ENCODE measurements at places on chromosomes 1 and 21.

DNA sequence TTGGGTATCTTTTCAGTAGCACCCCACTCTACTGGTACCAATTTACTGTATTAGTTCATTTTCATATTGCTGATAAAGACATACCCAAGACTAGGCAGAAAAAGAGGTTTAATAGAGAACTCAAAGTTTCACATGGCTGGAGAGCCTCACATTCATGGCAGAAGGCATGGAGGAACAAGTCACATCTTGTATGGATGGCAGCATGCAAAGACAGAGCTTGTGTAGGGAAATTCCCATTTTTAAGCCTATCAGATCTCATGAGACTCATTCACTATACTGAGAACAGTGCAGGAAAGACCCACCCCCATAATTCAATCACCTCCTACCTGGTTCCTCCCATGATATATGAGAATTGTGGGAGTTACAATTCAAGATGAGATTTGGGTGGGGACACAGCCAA is 878.6 kb upstream of the ADGRL4 start:
- no peak for DNase-seq

- no peak for DNase-seq
Observed at GRCh38 chr1:112698366-112699310, 8.3 kb downstream of the RHOC start.

GRCh38 chr1:200776949-200777348 is 38.3 kb downstream of the CAMSAP2 start:
- DNase-seq = no peak

GRCh38 chr21:14438211-14438610 is 55.3 kb upstream of the HSPA13 start:
- DNase-seq = no peak

DNA sequence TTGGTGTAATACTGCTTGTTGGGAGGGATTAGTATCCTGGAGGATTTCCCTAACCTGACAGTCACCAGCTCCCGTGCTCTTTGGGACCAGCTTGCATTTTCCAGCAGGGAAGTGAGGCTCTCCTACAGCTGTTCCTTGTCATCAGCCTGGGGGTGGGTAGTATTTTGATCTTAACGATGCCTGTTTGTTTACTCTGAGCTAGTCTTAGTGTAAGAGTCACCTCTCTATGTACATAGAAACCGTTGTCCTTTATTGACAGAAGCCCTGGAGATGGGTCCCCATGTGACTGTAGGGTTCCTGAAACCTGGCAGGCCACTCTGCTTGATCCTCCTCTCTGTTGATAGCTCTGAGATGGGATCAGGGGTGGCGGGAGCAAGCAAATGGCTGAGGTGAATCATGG is 58.0 kb downstream of the ACP6 start:
- DNase-seq = no peak

- DNase-seq = peak; percentile 69
Observed at GRCh38 chr1:26275580-26276431, 4.1 kb upstream of the SH3BGRL3 start.

DNA sequence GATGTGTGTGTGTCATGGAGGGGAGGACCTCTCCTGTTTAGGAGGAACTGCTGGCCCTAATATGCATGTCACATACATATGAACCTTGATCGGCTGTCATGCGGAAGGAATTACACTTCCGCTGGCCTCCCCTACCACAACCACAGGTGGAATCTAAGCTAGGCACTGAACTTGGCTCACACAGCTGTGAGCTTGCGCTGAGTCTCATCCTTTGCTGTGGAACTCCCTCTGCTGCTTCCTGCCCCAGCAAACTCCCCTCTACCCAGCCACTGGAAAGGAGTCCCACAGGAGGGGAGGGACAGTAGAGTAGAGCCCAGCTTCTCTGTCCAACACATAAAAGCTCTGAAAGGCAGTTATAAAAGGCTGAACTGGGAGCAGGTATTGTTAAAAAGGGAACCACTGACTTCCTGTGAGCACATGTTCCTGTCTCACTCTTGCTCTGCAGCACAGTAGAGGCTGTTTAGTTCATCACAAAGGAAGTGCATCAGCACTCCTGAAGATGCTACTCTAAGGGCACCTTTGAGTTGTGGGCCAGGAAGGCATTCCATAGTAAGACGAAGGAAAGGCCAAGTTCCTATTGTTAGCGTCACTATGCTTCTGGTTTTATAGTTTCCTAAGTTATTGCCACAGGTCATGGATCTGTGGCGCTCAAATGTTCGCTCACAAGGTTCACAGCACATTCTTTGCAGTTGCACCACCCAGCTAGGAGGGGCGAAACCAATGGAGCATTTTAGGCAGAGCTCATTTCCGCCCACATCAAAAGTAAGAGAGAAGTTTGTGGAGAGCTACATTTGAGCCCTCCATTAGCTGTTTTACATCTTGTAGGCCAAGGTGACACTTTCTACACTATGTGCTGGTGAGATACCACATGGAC is 17.7 kb upstream of the PTPRC start:
- no peak for DNase-seq

- DNase-seq = peak; percentile 26
Observed at GRCh38 chr1:35554266-35555211, 2.7 kb downstream of the KIAA0319L start.

DNA sequence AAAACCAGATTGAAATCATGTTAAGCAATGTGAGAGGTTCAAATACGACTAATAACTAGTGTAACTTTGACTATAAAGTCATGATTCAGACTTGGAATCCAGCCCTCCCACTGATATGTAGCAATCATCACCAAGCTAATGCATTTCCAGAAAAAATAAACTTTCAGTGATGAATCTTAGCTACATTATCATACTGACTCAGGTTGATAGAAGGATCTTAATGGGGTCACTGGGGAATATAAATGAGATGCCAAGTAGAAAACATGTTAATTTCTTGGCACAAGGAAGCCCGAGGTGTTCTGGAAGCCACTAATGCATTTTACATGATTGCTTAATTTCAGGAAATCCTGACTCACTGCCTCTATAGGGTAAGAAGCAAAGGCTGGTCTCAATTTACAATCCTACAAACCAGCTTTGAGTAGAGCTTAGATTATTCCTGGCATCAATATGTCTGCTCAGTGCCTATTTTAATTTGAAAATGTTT is 67.7 kb downstream of the SELENOF start:
- DNase-seq = no peak

GRCh38 chr1:100229681-100230443 is 19.8 kb downstream of the DBT start:
- DNase-seq = no peak

DNA sequence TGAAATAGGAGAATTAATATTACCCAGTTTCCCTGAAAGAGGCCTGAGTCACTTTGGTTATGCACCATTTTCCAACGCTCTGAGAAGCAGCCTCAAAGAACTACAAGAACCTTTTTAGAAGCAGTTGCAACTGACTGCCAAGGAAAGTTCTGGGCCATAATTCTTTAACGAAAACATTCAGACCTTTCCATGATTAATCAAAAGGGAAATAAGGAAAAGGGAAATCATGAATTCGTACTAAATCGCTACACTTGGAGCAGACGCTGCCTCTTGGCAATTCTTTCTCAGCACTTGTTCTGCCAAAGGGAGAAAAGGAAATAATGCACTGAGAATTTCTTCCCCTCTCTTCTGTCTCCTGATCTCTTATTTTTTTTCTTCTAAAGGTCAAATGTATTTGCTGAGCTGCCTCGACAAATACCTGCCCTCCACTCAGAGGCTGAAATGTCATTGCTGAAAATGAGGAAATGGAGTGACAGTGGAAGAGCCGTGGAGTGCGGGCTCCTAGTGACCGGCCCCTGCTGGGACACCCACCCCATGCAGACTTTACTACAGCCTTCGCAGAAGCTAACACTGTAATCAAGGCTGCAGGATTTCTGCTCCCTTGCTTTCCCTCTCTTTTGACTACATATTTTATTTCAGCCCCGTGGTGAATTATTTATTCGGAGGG is 67.9 kb upstream of the GALNT2 start:
- DNase-seq = no peak

DNA sequence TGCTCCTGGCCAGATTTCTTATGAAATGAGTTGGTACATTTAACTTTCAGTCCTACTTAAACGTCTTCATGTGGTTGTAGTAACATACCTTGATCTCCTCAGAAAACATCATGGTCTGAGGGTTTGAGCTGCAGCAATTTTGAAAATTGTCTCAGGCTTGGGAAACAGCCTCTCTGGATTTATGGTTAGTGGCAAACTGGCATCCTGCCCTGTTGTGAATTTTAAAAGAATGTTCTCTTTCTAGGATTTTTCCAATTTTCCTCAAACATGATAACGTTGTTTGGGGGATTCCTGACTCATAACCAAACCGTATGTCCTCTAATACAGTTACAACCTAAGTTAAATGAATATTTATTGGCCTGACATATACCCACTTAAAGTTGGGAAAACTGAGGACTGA is 624.4 kb downstream of the LMO4 start:
- DNase-seq = no peak

DNA sequence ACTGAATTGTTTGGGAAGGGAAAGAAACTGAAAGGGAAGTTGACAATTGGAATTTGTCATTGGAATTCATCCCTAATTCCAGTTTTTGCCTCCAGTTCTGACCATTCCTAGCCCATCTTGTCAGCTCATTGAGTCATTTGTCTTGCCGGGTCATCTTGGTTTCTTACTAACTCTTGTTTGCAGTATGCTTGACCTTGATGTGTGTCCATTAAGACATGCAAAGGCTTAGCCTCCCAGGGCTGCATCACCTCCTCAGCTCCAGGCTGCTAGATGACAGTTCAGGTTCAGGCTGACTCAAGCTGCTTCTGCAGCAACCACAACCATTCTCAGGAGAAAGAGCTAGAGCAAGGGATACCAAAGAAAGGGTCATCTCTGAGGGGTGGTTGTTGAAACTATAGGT is 151.3 kb upstream of the PTGFR start:
- DNase-seq = no peak

- DNase-seq = no peak
Observed at GRCh38 chr1:179296356-179297104, 2.9 kb downstream of the SOAT1 start.

DNA sequence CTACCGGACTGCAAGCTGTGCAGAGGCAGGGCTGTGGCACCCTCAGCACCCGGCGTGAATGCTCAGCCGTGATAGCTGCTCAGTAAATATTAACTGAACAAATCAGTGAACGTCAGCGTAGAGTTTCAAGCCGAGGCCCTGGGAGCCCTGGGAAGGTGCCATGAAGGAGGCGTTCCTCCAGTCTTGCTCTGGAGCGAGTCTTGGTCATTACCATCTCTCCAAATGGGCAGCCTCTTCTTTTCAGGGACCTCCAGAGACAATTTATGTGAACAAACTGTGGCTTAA is 449.2 kb downstream of the CAMTA1 start:
- no peak for DNase-seq

DNA sequence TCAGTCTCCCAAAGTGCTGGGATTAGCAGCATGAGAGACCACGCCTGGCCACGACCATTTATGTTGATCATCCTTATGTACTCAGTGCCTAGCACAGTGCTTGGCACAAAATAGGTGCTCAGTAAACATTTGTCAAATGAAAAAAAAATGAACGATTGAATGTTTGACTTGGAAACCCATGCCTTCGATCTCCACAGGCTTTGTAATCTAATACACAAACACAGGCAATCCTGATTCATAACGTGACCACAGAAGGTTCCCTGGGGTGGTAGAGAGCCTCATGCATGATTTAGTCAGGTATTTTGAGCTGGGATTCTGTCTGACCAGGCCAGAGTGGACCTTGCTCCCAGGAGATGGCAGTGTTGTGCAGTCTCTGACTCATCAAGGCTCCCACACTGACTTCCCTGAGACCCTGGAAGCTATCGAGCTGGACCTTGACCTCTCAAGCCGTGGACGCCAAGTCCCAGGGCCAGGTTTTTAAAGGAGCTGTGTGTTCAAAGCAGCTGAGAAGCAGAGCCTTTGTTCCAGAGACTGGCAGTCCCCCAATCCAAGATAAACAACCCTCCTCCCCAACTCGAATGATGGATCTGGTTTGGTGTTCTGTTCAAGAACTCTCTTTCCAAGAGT is 81.1 kb downstream of the PGM1 start:
- DNase-seq = peak; percentile 11

DNA sequence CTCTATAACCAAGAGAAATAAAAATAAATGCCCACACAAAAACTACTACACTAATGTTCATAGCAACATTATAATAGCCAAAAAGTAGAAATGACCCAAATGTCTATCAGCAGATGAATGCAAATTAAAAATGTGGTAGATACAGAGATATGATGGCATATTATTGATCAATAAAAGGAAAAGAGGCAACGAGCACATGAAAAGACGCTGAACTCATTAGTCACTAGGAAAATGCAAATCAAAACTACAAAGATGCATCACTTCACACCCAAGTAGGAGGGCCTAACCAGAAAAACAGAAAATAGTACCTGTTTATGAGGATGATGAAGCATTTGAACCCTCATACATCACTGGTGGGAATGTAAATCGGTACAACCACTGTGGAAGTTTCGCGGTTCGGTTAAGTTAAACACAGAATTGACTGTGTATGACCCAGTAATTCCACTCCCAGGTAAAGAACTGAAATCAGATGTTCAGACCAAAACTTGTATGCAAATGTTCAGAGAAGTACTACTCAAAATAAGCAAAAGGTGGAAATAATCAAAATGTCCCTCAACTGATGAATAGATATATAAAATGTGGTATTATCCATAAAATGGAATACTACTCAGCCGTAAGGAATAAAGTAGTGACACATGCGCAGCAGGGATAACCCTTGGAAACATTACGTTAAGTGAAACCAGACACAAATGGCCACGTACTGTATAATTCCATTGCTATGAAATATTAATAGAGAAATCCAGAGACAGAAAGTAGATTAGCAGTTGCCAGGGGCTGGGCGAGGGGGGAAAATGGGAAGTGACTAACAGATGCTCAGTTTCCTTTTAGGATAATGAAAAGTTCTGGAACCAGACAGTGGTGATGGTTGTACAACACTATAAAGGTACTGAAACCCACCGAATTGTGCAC is 3.1 kb downstream of the USP48 start:
- no peak for DNase-seq

GRCh38 chr1:10692401-10693021 is 103.9 kb downstream of the CASZ1 start:
- no peak for DNase-seq

DNA sequence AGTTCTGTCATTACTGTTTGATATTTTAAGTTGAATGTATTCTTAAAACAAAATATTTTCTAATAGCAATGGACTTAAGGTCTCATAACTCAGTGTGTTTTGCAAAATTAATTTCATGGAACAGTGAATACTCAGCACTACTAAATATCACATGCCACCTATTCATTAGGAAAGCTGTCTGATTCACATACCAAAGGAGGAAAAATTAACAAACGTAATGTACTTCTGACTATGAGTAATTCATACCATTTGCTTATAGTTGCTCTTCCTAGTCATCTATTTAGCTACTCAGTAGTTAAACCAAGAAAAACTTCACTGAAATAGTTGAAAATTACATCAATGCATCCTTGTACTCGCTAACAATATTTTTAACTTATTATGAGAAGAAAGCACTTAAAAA is 35.2 kb downstream of the TP53BP2 start:
- no peak for DNase-seq

GRCh38 chr1:18197299-18197698 is 89.7 kb downstream of the IGSF21 start:
- no peak for DNase-seq

- no peak for DNase-seq
Observed at GRCh38 chr1:48552420-48552819, 80.4 kb upstream of the SPATA6 start.

Data from DMS 273 treated with DMSO at 0.1 percent for 48 hours (cell line).